ENCODE measurements at places on chromosomes 2 and 18.

DNA sequence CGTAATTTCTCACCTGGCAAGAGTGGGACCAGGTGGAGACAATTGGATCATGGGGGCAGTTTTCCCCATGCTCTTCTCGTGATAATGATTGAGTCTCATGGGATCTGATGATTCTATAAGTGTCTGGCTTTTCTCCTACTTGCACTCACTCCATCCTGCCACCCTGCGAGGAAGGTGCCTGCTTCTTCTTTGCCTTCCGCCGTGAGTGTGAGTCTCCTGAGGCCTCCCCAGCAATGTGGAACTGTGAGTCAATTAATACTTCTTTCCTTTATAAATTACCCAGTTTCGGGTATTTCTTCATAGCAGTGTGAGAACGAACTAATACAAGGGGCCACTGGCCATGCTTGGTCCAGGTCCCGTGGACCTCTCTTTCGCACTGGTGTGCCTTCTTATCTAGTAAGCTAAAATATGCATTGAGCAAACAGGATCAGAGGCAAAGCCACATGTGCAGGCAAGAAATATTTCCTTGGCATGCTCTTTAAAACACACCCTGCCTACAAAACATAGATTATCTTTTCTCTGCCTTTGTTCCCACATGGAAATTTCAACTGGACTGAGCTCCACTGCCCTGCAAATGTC lies 821.1 kb downstream of the TRIB2 start:
- DNase-seq, result no peak

DNA sequence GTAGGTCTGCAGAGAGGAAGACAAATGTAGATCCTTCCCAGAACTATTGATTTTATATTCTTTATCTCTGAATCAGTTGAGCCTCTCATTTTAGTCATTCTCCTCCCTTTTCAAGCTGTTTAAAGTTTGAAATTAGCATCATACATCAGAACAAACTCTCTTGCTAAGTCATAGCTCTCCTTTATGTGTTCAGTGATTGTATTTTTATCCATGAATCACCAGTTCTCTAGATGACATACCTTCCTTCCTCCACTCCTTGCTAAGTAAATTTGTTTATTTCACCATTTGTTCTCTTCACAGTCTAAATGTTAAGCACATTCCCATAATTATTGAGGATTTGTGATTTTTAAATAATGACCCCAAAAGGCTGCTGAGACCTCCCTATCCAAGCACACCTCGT lies 63.5 kb upstream of the RAPGEF4 start:
- no peak for DNase-seq

- no peak for DNase-seq
Measured at GRCh38 chr2:198321522-198322088, 517.2 kb downstream of the PLCL1 start.

DNA sequence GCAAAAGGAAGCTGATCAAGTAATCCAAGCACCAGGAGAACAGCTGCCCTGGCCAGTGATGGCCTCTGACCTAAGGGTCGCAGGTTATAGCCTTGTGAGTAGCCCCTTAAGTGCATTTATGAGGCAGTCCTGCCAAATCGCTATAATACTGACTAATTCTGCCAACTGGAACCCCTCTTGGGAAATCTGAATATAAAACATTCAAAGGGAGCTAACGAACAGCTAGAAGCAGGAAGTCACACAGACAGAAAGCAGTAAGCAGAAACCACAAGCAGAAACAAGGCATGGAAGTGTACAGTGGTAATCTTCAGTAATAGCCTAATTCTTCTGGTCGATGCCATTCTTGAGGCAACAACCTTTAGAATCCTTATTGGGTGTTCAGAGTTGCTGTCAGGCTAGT lies 521.3 kb downstream of the METTL4 start:
- DNase-seq, result no peak

- no peak for DNase-seq
Measured at GRCh38 chr2:205245001-205245400, 437.3 kb upstream of the NRP2 start.

- DNase-seq, result no peak
Measured at GRCh38 chr2:20728114-20728758, 61.3 kb downstream of the GDF7 start.

GRCh38 chr2:199692489-199692888 lies 158.5 kb downstream of the FTCDNL1 start:
- DNase-seq, result no peak

GRCh38 chr2:205352593-205352992 lies 329.7 kb upstream of the NRP2 start:
- no peak for DNase-seq

- no peak for DNase-seq
Measured at GRCh38 chr18:48800466-48800865, 150.3 kb downstream of the SMAD7 start.

GRCh38 chr18:10397004-10397403 lies 57.4 kb upstream of the APCDD1 start:
- DNase-seq, result no peak

- no peak for DNase-seq
Measured at GRCh38 chr2:217293607-217294006, 433.7 kb upstream of the TNP1 start.

- DNase-seq, result no peak
Measured at GRCh38 chr2:241873081-241873802, 3.7 kb downstream of the RTP5 start.

GRCh38 chr2:70523996-70524965 lies 29.3 kb downstream of the TGFA start:
- no peak for DNase-seq

- DNase-seq, result no peak
Measured at GRCh38 chr2:132422736-132423135, 6.1 kb downstream of the GPR39 start.

DNA sequence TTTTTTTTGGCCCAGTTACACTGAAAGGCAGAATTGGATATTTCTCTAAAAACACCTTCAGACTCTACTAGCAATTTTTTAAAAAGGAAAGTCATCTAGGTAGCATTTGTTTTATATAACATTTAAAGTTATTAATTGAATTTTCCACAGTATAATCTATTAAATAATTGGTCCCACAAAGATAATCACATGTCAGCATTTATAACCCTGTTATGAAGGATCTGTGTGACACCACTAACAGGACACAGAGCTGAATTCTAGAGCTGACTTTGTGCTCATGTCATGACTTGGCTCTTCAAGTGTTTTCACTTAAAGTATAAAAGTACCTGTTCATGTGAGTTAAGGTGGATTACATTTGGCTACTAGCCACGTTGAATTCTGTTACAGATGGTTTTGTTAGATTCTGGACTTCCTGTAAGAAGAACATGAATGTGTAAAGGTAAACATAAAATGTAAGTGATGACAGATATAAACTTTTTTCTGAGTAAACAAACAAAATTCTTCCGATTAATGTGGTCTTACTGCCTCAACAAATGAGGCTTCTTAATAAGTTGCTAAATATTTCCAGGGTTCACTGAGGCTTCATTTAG lies 69.1 kb upstream of the PROKR1 start:
- no peak for DNase-seq

DNA sequence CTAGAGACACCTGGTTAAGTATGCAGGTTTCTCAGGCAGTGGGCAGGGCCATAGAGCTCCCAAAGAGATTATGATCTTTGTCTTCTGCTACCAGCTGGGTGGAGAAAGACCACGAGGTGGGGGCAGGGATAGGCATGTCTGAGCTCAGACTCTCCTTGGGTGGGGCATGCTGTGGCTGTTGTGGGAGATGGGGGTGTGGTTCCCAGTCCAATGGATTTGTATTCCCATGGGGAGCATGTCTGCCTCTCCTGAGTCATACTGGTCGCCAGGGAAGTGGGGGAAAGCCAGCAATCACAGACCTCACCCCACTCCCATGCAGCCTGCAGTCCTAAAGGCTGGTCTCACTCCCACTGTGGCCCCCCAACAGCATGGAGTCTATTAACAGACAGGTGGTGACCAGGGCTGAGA lies 31.4 kb upstream of the RHOB start:
- no peak for DNase-seq

DNA sequence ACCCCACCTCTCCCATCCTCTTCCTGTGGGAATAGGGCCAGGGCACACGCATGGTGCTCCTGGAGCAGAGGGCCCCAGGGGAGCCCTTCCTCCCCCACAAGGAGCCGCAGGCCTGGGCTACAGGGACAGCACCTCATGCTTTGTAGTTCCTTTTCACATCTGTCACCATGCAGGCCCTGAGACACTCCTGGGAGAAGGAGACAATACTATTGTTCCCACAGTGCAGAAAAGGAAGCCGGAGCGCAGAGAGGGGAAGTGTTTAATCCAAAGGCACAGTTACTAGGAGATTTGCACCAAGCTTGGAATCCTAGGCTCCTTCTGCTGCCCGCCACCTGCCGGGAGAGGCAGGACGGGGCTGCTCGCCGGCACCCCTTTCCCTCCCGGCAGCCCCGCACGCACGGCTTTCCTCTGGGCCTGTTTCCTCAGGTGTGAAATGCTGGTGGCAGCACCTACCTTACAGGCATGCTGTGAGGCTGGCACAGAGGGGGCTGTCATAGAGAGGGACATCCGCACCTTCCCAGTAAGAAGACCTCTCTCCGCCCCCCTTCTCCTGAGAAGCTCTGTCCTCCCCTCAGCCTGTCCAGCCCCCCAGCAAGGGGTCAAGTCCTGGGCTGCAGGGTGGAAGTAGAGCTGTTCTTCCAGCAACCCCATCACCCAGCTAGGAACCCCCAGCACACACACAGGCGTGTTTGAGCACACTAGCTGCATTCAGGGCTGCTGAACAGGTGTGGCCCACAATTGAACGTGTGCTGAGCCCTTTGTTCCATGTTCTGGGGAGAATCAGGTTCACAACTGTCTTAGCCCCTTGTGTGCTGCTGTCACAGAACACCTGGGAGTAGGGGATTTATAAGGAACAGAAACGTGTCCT lies 62.6 kb downstream of the SMAD7 start:
- DNase-seq, result no peak

- no peak for DNase-seq
Measured at GRCh38 chr2:217650716-217651360, 352.0 kb downstream of the TNS1 start.

GRCh38 chr2:8234253-8234652 lies 447.6 kb upstream of the ID2 start:
- DNase-seq, result no peak

DNA sequence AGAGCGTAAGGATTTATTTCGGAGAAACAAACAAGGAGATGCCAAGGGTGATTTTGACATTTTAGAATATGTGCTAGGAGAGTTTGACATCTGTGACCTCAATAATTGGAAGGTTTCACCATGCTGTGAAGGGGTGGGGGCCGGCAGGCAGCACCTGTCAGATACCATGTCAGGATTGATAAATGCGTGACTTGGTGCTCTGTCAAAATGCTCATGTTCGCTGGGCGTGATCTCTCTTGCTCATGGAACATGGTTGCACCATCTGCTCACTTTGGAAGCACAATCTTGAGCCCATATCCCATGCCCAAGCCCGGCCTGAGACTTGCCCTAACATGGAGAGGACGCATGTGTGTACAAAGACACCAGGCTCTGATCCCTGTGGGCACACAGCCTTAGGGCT lies 347.6 kb downstream of the RNF144A start:
- DNase-seq, result no peak

DNA sequence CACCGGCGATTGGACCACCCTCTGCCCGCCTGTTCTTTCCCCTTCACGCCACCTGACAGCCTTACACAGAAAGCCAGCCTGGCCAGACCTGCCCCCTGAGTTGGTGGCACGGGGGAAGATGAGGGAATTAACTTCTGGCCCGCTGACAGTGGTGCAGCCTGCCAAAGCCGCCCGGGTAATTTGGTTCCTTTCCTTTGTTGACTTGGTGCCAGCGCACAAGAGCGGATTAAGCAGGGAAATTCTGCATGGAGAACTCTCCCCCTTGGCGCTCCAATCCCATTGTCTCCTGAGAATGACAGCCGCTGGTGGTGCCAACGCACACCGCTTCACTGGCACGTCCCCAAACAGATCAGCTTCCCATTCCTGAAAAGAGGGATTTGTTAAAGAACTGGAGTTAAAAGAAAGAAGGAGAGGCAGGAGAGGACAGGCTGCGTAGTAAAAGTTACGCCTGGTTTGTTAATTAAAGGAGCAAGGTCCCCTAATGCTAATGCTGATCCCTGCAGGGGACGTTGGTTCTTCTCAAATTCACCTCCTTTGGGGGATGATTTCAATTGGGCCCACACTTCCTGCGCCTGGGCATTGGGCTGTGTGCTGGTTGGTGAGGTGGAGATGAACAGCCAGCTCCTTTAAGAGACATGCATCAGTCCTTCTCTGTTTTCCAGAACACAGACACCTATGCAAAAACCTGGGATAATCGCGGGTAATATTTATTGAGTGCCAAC lies 286.8 kb downstream of the MYCN start:
- DNase-seq, result no peak

DNA sequence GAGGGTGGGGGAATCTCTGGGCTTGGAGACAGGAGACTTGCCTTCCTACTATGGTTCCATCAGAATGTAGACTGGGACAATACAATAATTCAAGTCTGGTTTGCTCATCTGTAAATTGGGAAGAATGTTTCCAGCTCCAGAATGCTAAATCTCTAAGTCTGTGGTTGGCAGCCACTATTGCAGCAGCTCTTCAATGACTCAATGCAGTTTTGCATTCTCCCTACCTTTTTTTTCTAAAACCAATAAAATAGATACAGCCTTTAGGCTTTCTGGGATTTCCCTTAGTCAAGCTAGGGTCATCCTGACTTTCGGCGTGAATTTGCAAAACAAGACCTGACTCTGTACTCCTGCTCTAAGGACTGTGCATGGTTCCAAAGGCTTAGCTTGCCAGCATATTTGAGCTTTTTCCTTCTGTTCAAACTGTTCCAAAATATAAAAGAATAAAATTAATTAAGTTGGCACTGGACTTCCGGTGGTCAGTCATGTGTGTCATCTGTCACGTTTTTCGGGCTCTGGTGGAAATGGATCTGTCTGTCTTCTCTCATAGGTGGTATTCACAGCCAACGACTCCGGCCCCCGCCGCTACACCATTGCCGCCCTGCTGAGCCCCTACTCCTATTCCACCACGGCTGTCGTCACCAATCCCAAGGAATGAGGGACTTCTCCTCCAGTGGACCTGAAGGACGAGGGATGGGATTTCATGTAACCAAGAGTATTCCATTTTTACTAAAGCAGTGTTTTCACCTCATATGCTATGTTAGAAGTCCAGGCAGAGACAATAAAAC lies 6.5 kb downstream of the TTR start:
- no peak for DNase-seq

GRCh38 chr2:165256618-165257017 lies 17.4 kb downstream of the SCN2A start:
- no peak for DNase-seq

- no peak for DNase-seq
Measured at GRCh38 chr18:75173125-75173432, 35.9 kb downstream of the PTGR3 start.

- no peak for DNase-seq
Measured at GRCh38 chr2:42562474-42563144, 5.8 kb upstream of the MTA3 start.

- DNase-seq, result no peak
Measured at GRCh38 chr2:40027968-40028367, 248.9 kb upstream of the THUMPD2 start.

- no peak for DNase-seq
Measured at GRCh38 chr18:32271672-32272208, 81.9 kb downstream of the MEP1B start.

DNA sequence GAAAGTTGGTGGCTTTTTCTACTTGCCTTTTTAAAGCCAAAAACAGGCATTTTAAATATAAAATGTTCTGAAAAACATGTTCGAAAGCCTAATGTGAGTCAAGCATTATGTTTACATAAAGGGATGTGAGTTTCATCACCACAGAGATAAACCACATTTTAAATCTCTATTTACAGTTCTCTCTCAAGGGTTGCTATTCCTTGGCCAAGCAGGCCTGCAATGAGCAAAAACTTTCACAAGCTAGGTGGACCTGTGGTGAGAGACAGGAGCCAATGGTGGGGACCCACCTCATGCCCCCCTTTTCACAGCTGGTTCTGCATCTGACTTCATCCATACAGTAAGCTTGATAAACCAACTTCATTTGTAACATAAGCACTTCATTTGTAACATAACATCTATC lies 65.1 kb downstream of the CUL3 start:
- no peak for DNase-seq

Data from esophagus squamous epithelium (tissue), 5 donors.